ENCODE measurements at places on chromosomes 2 and 18. TPM values are rescaled to one million over a fixed set of nuclear protein-coding genes. Genes with fewer than 3 reads are reported as not detected.
A peak's percentile ranks its signal among the peaks of the same experiment; 100 is the strongest.

DNA sequence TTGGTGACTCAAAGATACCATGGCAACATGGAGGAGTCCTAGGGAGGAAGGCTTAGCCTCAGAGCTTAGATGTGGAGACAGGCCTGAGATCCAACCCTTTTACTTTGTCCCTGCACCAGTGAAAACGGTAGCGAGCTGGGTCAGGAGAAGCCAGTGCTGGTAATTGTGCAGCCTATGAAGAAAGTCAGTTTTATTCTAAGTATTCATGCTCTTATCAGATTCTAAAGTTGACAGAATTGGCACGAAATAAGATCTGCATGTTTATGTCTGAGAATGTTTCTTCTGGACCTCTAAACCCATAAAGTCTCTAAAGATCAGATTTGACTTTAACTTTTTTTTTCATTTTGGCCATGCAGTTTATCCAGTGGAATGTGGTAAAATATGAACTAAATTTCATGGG, 93.8 kb downstream of the SCG2 start:
- no peak for DNase-seq

DNA sequence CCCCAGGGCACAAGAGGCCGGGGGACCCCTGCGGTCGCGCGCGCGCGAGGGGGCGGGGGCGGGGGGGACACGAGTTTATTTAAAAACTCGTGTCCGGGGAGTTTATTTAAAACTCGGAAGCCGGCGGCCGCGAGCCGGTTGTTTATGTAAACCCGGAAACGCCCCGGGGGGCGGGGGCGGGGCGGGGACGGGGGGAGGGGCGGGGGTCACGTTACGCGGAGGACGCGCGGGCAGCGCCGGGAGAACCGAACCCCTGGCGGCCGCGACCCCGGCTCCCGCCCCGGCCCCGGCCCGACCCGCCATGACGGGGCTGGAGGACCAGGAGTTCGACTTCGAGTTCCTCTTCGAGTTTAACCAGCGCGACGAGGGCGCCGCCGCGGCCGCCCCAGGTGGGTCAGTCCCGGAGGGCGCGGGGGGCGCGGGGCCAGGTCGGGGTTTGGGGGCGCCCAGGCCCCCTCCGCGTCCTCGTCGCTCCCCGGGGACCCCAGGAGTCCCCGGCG, 4.4 kb downstream of the NFATC1 start:
- peak; percentile 48 for DNase-seq

DNA sequence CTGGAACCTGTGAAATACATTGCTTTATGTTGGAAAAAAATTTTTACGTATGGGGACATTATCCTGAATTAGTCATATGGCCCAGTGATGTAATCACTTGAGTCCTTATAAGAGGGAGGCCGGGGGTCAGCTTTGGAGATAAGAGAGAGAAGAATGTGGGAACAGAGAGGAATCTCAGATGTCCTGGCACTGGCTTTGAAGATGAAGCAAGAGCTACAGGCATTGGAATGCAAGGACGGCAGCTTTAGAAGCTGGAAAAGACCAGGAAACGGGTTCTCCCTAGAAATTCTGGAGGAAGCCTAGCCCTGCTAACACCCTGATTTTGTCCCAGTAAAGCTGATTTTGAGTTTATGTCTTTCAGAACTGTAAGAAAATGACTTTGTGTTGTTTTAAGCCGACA, 1129.9 kb upstream of the GYPC start:
- DNase-seq: no peak

Gene YPEL5
- total RNA-seq: 25.4 TPM
